ENCODE measurements at places on chromosomes 13 and 19.

GRCh38 chr19:33434886-33435705 is 61.6 kb downstream of the CEBPG start:
- DNase-seq = no peak

DNA sequence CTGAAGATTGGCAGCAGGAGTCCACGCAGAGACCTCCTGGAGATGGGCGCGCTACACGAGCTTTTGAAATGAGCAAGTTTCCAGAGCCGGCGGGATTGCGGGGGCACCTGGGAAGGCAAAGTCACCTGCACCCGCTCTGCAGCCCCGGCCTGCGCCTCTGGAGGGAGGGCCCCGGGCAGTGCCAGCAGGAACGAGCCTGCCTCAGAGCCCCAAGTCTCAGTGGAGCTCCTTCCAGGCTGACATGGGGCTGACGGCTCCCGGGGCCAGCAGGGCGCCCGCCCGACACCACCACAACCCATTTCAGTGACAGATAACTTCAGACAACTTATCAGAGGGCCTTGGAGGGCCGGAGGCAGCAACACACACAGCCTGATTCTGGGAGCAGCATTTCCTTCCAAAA is 45.0 kb downstream of the RASA3 start:
- no peak for DNase-seq

GRCh38 chr19:19661675-19662251 is 1.7 kb downstream of the ATP13A1 start:
- DNase-seq = no peak

DNA sequence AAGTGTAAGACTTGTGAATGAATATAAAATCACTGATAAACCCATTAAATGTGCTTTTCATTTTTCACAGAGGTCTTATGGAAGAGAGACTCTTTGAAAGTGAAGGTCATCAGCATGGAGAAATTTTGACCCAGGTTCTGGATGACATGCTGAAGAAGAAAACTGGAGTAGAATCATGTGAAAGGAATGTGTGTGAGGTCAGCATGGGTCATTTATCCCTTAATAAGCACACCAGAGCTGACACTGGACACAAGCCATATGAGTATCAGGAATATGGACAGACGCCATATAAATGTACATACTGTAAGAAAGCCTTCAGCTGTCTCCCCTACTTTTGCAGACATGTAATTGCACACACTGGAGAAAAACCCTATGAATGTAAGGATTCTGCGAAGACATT is 29.0 kb downstream of the ZNF20 start:
- no peak for DNase-seq

DNA sequence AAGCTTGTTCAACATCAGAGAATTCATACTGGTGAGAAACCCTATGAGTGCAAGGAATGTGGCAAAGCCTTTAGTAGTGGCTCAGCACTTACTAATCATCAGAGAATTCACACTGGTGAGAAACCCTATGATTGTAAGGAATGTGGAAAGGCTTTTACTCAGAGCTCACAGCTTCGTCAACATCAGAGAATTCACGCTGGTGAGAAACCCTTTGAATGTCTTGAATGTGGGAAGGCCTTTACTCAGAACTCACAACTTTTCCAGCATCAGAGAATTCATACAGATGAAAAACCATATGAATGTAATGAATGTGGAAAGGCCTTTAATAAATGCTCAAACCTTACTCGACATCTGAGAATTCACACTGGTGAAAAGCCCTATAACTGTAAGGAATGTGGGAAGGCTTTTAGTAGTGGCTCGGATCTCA is 25.2 kb downstream of the ZNF383 start:
- no peak for DNase-seq

- no peak for DNase-seq
Observed at GRCh38 chr19:31817971-31818797, 468.9 kb upstream of the TSHZ3 start.

DNA sequence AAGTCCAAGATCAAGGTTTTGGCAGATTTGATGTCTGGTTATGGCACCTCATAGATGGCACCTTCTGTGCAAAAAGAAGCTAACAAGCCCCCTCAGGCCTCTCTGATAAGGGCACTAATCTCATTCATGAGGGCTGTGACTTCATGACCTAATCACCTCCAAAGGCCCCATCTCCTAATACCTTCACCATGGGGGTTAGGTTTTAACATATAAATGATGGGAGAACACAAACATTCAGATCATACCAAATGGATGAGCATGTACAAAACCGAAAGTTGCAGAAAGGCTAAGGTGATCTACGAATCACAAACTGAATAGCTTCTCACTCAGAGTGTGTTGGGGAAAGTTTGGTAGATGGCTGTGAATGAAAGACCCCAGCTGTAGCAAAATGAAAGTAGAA is 217.4 kb downstream of the TBC1D4 start:
- no peak for DNase-seq

DNA sequence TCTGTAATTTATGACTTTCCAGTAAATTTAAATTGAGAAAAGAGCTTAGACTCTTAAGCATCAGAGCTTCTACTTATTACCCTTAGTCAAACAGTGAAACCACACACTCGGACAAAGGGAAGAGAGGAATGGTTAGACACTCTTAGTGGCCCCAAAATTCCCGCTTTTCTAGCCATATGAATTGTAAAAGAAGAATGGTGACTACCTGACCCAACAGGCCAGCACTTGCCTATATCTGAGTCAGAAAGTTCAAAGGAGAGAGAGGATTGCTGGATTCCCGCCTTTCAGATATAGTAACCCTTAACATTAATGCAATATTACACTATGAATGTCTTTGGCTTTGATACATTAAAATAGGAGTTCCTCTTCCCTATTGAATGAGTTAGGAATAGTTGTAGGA is 317.3 kb downstream of the PCDH17 start:
- no peak for DNase-seq

- no peak for DNase-seq
Observed at GRCh38 chr13:92413452-92413851, 813.2 kb upstream of the GPC6 start.

DNA sequence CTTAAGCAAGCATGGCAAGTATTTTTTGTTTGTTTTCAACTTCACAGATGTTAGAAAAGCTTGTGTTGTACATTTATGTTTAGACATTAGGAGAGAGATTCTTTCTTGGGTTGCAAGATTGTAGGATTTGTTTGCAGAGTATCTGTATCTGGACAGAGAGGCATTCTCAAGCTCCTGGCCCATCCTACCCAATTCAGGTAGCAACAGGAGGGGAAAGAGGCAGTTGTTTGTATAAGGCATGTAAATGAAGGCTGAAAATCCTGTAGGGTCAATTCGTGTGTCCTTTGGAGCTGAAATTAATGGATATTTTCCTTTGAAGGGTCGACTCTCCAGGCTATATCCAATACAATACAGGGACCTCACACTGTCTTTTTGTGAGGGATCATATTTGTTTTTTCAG is 147.3 kb downstream of the KCNRG start:
- no peak for DNase-seq

Data from effector memory CD4-positive, alpha-beta T cell (primary cell).